NCI-H2107 (cell line): ENCODE measurements at places on chromosomes 11 and 22.

DNA sequence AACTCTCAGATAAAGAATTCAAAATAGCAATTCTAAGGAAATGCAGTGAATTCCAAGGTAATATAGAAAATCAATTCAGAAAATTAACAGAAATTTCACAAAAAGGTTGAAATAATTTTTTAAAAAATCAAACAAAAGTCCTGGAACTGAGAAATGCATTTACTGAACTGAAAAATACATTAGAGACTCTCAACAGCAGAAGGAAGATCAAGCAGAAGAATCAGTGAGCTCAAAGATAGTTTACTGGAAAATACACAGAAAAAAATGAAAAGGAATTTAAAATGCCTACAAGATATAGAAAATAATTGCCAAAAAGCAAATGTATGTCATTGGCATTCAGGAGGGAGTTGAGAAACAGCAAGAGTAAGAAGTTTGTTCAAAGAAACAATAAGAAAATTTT is 107.3 kb downstream of the BUD13 start:
- no peak for DNase-seq

- no peak for DNase-seq
These were observed 3.6 kb upstream of the C11orf86 start for GRCh38 chr11:66971488-66971887.

DNA sequence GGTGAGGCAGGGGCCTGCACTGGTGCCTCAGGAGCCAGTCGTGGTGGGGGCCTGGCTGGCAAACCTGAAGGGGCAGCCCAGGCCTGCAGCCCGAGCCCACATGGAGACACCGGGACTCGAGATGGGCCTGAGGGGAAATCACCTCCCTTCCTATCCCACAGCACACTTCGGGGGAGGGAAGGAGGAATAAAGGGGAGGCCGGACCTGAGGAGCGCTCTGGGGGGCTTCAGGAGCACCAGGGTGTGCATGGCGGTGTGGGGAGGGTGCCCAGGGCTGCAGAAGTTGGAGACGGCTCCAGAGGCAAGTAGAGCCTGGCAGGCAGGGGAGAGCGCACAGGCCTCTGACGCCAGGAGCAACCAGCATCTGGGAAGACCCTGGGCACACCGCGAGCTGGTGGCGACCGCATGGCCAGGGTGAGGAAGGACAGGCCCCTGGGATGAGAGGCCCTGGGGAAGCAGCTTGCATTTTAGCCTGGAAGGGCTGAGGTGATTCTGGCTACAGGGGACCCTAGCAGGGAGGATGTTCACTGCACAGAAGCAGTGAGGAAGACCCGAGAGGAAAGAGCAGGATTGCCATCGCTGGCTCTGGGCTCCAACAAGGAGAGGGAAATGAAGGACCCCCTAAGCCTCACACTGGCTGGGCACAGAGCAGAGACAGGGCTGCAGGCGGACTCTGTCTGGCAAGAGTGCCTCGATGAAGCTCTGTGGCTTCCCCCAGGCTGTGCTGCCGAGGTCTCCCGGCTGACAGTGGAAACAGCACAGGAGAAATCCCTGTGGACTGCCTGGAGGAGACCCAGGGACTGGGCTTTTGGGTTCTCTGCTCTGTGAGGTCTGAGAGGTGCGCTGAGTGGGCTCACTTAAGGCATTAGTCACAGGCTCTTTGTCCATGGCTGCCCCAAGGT is 457.7 kb downstream of the BRD1 start:
- no peak for DNase-seq

- DNase-seq = no peak
These were observed 91.1 kb downstream of the BRD1 start for GRCh38 chr22:49736538-49736937.

- DNase-seq = no peak
These were observed 1.8 kb upstream of the AIFM3 start for GRCh38 chr22:20965104-20965887.

- no peak for DNase-seq
These were observed 537.9 kb downstream of the NTM start for GRCh38 chr11:131908316-131908715.

DNA sequence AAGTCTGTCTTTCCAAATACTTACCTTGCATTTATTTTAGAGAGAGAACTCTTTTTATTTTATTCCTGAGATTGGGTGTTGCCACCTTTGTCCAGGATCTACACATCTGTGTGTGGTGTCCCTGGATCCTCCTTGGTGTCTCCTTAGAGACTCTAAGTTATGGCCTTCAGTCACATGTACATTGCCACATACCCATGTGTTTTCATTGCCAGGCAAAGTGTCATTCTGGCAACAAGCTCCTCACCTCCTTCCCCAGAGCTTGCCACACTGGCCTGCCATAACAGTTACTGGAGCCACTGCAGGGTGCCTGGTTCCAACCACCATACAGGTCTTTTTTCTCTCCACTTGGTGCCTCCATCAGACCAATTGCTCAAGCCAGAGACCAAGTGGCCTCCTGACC is 379.7 kb downstream of the NTM start:
- DNase-seq = no peak

DNA sequence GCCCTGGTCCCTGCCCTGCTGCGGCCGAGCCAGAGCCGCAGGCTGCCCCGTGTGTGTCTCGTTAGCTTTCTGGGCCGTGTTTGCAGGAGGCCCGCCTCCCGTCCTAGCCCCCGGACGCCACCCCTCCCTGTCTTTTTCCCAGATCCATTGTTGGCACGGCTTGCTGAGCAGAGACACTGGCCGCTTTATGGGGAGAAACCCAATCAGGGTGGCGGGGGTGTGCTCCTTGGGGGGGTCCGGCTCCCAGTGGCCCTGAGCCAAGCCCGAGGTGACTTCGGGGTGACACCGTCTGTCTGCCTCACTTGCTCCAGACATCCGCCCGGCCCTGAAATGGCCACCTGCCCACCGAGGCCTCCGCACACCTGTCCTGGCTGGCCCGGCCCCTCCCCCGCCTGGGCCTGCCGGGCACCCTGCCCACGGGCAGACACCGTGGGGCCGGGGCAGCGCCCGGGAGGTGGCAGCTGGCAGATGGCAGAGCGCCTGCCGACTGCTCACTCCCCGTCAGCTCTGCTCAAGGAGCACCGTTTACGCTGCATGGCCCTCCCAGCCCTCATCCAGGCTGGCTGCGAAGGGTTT is 43.1 kb upstream of the PPARA start:
- peak; percentile 59 for DNase-seq

DNA sequence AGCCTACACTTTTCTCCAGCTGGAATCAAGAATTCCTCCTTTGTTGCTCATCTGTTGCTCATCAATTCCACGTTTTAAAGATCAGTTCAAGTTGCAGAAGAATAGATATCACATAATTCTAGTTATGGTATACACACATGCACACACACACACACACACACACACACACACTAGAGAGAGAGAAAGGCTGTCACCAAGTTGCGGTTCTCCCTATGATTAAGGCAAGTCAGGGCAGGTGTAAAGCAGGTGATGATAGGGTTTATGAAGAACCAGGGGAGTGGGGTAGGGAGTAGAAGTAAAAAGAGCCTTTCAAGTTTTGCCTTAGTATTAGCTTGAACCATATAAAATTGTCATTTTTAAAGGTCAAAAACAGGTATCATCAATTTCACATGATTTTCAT is 31.7 kb upstream of the TMPRSS4 start:
- DNase-seq = peak; percentile 21

- no peak for DNase-seq
These were observed 721.4 kb downstream of the FAM181B start for GRCh38 chr11:82012276-82012675.

GRCh38 chr11:86062719-86063118 is 6.2 kb downstream of the PICALM start:
- no peak for DNase-seq

DNA sequence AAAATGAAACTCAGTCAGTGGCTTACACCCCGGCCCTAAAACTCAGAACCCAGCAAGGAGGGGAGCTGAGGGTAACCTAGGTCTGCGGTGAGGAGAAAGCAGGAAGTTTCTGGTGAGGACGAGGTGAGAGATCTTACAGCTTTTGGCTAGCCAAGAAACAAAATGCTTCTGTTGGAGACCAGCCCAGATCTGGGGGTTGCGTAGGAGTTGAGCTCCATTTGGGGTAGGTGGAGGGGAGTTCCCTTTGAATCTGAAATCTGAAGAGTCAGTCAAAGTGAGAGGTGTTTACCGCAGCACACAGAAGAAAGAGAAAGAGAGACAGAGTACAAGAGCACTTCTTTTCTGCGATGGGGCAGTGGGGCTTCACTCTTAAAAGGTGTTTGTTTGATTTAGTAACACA is 29.6 kb downstream of the EHF start:
- DNase-seq = no peak

- no peak for DNase-seq
These were observed 8.3 kb upstream of the HTR3B start for GRCh38 chr11:113896156-113896879.

DNA sequence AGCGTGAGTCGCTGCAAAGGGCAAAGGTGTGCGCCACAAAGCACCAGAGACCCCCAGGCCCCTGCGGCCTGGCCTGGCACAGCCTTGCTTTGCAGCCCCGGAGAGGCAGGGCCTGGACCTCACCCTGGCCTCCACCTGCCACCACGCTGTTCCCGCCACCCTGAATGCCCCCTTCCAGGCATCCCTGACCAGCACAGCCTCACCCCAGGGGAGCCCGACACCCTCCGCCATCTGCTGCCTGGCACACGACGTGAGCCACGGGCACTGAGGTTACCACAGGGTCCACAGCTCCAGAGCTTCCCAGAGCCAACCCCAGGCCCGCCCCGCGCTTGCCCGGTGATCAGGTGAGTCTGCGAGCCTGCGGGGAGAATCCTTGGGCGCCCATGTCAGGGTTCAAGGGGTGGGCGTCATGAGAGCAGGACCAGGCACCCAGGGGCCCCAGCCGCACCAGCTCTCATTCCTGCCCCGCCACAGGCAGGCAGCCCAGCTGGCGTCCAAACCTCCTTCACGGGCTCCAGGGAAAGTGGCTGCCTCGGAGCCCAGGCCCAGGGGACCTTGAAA is 171.3 kb downstream of the BRD1 start:
- no peak for DNase-seq

DNA sequence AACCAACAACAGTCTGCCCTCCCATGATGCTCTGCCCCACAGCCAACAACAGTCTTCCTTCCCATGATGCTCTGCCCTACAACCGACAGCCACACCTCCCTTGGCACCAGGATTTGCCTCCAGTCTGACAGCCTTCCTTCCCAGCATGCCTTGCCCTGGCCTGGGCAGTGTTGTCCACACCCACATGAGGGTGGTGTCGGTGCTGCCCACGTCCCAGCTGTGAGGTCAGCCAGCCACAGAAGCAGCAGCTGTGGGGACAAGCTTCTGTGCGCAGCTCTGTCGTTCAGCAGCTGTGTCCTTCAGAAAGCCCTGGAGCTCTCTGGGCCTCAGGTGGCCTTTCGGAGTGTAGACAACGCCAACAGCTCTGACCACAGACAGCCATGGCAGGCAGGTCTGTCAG is 1378.9 kb downstream of the BRD1 start:
- no peak for DNase-seq

- DNase-seq = no peak
These were observed 152.2 kb upstream of the E2F8 start for GRCh38 chr11:19392847-19393518.

DNA sequence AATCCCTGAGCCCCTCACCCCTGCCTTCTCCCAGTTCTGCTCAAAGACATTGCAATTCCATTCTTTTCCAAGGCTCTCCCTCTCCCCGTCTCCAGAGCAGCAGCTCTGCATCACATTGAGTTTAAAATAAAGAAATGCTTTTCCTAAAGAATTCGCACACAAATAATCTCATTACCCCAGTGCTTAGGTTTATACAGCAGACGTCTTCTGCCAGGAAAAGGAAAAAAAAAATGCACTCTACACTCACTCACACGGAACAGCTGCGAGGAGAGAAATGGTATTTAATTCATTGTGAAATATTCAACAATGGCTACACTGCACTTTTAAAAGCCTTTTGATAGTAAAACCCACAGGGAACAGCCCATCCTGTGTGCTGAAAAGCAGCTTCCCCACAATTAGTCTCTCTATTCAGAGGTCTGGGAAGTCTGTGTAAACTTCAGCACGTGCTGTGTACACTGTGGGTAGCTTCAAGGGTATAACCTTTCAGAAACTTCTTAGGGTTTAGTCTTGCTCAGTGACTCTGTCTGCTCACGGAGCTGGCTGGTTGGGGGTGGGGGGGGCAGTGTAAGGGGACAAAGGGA is 42.8 kb downstream of the ETS1 start:
- peak; percentile 19 for DNase-seq

DNA sequence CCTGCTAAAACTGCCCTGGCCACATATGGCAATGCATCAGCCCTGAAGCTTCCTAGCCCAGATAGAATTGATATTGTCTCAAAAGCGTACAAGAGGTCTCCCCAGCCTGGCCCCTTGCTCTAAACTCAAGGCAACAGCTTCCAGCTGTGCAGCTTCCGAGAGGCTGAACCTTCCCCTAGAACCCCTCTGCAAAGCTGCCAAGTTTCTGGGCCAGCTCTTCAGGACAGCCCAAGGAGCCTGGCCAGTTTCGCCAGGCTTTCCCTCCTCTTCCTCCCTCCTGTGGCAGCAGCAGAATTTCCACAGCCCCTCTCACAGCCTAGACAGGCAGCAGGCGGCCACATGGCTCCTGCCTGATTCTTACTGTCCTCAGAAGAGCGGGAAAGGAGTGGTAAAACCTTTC is 34.5 kb downstream of the NUMA1 start:
- DNase-seq = no peak

DNA sequence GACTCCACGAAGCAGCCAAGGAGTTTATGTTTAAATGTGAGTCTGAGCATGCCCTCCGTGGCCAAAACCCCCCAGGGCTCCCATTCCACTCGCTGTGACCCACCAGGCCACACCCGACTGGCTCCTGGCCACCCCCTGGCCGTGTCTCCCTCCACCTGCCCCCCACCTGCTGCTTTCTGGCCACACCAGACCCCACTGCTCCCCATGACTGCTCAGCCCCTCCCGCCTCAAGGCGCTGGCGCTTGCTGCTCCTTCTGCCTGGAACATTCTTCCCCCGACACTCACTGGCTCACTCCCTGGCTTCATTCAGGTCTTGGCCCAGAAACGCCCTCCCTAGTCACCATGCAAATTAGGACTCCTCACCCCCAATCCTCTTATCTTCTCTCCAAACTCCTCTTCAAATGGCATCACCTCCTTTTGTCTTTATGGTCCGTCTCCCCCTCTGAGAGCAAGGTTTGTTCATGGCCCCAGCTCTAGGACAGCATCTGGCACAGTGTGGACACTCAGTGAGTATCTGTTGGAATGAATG is 72.2 kb downstream of the EFCAB6 start:
- no peak for DNase-seq

GRCh38 chr11:49995565-49995964 is 13.2 kb upstream of the OR4C12 start:
- peak; percentile 16 for DNase-seq

DNA sequence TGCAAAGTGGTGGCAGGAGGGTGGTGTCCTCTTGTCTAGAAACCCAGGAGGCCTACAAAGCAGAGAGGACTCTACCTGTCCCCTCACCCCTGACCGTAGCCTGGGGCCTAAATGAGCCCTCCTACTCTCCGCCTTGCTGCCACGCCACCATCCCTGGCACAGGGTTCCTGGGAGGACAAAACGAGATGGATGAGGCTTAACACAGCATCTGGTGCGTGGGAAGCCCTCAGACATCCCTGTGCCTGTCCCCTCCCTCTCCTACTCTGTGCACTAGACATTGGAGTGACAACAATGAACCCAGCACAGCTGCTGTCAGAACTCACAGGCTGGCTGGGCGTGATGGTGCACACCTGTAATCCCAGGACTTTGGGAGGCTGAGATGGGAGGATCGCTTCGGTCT is 36.4 kb upstream of the DKK3 start:
- no peak for DNase-seq
